ENCODE measurements at places on chromosomes 7 and 10.

- no peak for DNase-seq
Observed at GRCh38 chr7:157423886-157424565, 87.2 kb downstream of the DNAJB6 start.

DNA sequence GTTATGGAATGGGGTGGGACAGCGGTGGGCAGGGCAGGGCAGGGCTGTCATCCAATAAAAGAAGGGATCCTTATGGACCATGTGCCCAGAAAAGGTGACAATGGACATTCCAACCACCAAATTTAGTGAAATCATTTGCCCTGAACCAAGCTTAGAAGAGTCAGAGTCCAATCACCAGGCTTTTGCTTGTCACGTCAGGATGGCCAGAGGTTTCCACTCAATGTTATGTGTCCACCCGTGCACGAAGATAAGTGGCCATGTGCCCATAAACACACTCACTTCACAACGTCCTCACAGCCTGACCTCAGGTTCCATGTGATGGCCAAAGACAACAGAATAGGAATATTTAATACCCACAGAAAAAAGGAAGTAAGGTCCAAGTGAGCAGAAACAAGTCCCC lies 36.6 kb upstream of the PLPP4 start:
- DNase-seq = no peak

DNA sequence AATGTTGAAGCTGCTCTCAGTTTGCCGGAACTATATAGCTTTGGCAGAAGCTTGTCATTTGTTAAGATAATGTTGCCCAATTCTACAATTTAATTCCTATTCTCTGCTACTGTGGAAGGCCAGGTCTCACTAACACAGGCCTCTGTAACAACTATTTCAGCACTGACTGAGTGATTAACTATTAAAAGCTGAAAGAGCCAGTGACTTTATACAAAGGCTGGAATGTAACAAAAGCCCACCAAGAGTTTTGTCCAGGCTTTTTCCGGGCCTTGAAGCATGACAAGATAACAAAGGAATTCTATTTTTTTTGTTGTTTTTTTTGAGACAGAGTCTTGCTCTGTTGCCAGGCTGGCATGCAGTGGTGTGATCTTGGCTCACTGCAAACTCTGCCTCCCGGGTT lies 795.6 kb downstream of the PHTF2 start:
- DNase-seq = peak; percentile 77

DNA sequence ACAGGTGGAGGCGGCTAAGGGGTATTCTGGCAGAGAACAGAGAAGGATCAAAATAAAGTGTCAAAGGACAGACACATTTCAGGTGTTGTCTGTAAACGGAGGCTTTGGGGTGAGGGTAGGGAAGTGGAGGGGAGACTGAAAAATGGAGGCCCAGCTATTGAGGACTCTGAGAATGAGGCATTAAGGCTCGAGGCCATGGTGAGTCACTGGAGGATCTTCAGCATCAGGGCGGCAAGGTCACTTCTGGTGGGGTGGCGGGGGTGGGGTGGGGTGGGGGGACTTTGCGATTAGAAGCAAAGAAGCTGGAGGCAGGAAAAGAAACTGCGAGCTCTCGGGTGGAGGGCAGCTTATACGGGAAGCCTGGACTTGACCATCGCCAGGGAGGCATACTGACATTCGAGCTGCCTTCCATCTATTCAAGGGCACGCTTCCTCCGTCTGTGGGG lies 58.4 kb upstream of the PCGF5 start:
- peak; percentile 48 for DNase-seq

GRCh38 chr7:117086788-117087187 lies 133.5 kb downstream of the ST7 start:
- no peak for DNase-seq

- DNase-seq = peak; percentile 50
Observed at GRCh38 chr10:27743877-27744801, 1.5 kb downstream of the MKX start.

DNA sequence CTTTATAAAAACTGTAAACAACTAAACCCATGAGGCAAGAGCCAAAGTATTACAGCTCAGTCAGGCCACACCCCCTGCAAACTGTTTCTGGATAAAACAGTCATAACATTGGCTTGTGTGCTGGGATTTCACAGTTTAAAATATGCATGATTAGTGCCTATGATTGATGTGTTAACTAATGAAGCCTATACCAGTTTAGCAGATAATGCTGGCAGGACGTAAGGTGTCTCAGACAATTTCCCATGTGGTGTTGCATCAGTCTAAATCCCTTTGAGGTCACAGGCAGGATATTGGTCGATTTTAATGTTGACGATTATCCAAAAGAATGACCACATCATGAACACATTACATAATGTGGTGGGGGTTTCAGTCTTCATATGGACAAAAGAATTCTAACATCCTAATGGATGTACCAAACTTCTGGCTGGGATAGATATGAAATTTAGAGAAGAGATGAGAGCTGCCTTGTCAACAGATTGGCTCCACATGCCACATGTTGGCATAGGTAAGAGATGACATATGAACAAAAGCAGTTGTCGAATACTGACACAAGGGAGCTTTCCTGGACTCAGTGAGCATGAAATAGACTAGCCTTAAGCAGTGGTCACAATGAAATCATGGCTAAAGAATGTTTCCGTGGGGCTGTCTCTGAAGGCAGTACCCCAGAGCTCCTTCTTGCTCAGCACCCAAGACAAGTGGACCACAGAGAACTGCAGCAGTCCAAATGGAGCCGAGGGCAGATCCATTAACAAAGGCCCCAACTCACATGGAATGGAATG lies 445.6 kb downstream of the GFRA1 start:
- DNase-seq = peak; percentile 44

- no peak for DNase-seq
Observed at GRCh38 chr10:13404791-13405190, 56.7 kb upstream of the SEPHS1 start.

- DNase-seq = no peak
Observed at GRCh38 chr7:2717293-2718261, 29.6 kb downstream of the AMZ1 start.

- DNase-seq = peak; percentile 88
Observed at GRCh38 chr10:30155401-30155800, 96.0 kb upstream of the JCAD start.
